IPS DF 6.9 (cell line): ENCODE measurements at places on chromosomes 2 and 18.

GRCh38 chr2:13474538-13474937 is 757.8 kb downstream of the TRIB2 start:
- DNase-seq = no peak

DNA sequence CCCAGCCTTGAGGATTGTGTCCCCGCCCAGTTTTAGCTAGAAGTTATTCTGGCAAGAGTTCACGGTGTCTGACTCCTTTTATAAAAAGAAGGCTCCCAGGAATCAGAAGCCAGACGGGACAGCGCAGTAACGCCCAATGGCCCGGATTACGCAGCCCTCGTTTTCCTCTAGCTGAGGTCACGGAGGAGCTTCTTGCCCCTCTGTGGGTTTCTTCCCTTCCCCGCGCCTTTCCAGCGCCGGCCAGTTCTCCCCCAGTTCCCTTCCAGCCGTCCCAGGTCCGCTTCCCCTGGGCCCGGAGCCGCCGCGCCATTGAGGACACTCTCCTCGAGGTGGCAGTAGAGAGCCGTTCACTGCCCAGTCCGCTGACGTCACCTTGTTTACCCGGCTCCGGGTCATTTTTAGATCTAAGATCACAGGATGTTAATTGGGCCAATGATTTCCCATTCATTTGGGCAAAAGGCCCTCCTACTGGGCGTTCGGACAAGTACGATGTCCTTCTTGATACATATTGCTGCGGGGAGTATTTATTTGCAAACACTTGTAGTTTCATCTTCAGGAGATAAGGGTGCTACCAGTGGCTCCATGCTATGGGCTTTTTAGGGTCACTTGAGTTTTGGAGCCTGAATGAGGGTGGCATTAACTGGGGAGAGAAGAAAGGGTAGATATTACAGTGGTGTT is 81.5 kb upstream of the PPM1B start:
- DNase-seq = peak; percentile 77

- DNase-seq = no peak
These were observed 872.7 kb downstream of the DCDC2C start for GRCh38 chr2:4576075-4576474.

- no peak for DNase-seq
These were observed 74.8 kb upstream of the PIEZO2 start for GRCh38 chr18:11224153-11224552.

DNA sequence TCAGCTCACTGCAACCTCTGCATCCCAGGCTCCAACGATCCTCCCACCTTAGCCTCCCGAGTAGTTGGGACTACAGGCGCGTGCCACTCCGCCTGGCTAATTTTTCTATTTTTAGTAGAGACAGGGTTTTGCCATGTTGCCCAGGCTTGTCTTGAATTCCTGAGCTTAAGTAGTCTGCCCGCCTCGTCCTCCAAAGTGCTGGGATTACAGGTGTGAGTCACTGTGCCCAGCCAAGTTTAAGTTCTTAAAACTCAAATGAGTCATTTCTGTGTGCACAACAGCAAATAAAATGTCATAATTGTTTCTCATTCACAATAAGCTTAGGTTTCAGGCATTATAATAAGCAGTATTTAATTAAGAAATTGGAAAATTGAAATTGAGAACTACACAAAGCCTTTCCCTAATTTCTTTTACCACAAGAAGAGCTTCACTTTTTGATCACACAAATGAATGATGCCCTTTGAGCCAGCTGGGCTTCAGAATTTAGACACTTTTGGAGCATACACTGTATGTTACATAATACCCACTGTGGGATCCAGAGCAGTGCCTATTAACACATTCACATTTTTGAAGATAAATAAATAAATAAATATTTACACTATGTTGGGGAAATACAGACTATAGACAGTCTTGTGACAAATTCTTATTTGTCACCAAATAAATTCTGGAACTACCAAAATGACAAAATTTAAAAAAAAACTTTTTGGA is 8.6 kb upstream of the ME2 start:
- DNase-seq = no peak

GRCh38 chr2:170218456-170218855 is 40.5 kb downstream of the MYO3B start:
- DNase-seq = no peak

GRCh38 chr2:30823452-30823851 is 16.2 kb upstream of the CAPN13 start:
- no peak for DNase-seq

DNA sequence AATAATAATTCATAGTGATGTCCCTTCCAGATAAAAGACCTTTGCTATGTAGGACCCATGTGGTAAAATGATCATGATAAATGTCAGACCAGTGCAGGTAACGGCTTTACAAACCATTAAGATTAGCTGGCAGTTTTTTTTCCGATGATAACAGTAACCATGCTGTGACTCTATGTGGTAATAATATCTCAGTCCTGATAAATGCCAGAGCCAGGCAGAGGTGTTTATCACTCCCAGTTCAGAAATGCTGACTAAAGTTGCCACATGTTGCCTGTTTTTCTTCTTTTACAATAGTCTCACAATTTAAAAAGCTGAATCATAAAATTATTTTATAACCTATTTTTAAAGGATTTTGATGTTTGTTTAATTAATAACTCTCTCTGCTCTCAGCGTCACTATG is 565.1 kb downstream of the ARHGAP15 start:
- DNase-seq = no peak

GRCh38 chr18:47526147-47526546 is 274.7 kb upstream of the SKOR2 start:
- no peak for DNase-seq

- DNase-seq = no peak
These were observed 2.2 kb upstream of the SLC40A1 start for GRCh38 chr2:189582809-189583192.

- DNase-seq = no peak
These were observed 124.6 kb downstream of the LRATD1 start for GRCh38 chr2:14756981-14757657.

DNA sequence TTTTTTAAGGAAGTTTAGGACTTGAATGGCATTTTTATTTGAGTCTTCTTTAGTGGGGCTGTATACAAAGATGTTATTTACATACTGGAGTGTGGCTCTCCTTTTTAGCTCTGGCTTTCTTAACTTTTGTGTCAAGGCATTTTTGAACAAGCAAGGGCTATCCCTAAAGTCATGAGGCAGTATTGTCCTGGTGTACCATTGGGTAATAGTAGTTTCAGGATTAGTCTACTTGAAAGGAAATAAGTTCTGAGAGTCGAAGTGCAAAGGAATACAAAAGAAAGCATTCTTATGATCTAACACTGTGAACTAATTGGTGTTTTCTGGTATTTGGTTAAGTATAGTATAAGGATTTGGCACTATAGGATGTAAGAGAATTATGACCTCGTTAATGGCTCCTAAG is 1.9 kb upstream of the CYP27A1 start:
- no peak for DNase-seq

GRCh38 chr2:62040926-62041325 is 135.5 kb downstream of the COMMD1 start:
- DNase-seq = no peak

- DNase-seq = no peak
These were observed 204.5 kb downstream of the ACKR3 start for GRCh38 chr2:236774171-236774570.

DNA sequence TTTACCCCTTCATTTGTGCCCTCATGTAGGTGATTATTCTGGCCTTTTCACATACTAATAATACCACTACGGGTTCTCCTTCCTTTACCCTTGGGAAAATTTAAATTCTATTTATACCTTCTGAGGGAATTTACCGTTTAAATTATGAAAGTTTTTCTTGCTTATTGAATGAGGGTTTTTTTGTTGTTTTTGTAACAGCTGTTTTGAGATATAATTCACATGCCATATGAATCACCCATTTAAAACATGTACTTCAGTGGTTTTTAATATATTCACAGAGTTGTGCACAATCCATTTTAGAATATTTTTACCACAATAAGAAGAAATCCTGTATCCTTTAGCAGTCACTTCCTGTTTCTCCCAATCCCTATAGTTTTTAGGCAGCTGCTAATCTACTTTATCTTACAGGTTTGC is 54.7 kb downstream of the EML4 start:
- DNase-seq = no peak

DNA sequence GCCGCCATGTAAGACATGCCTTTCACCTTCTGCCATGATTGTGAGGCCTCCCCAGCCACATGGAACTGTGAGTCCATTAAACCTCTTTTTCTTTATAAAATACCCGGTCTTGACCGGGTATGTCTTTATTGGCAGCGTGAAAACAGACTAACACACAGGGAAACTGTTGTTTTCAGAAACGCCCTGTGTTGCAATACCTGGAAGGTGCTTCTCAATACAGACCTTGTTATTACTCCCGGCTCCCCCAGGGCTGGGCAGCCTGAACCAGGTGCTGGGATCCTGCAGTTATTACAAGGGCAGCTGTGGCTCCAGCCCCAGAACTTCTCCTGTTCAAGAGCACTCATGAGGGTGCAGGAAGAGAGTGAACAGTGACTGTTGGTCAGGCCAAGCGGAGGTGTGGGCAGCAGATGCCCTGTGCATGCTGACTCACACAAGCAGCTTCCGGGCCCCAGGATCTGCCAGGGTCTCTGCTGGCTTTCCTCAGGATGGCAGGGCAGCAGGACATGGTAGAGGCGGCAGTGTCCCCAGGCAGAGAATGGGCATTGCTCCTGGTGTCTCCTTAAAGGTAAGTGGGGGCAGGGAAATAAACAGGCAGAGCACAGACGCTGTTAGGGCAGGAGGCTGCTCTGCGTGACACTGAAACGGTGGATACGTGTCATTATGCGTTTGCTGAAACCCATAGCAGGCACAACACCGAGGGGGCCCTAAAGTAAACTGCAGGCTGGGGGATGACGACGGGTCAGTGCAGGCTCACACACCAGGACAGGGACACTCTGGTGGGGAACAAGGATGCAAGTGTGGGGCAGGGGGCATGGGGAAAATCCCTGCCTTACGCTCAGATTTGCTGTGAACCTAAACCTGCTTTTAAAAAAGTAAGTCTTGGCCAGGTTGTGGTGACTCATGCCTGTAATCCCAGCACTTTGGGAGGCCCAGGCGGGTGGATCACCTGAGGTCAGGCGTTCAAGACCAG is 89.1 kb downstream of the NDUFA10 start:
- DNase-seq = no peak

GRCh38 chr2:33323957-33324356 is 152.5 kb upstream of the RASGRP3 start:
- DNase-seq = no peak

DNA sequence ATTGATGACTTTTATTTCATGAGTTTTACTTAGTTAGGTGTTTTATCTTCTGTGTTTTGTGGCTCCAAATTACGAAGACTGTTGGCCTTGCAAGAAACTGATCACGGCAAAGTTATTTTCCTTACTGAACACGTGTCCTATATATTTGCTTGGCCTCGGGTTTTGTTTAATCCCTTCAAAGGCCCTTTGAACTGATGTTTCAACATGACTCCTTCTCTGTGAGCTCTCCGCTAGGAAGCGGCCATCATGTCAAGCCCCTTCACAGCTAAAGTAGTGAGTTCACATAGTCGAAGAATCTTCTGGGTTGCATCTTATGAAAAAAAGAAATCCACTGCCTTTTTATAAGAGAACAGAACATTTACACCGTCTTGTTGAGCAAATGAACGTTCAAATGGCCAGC is 159.3 kb downstream of the GBX2 start:
- DNase-seq = no peak

GRCh38 chr18:63604791-63605567 is 17.8 kb downstream of the SERPINB13 start:
- DNase-seq = no peak

DNA sequence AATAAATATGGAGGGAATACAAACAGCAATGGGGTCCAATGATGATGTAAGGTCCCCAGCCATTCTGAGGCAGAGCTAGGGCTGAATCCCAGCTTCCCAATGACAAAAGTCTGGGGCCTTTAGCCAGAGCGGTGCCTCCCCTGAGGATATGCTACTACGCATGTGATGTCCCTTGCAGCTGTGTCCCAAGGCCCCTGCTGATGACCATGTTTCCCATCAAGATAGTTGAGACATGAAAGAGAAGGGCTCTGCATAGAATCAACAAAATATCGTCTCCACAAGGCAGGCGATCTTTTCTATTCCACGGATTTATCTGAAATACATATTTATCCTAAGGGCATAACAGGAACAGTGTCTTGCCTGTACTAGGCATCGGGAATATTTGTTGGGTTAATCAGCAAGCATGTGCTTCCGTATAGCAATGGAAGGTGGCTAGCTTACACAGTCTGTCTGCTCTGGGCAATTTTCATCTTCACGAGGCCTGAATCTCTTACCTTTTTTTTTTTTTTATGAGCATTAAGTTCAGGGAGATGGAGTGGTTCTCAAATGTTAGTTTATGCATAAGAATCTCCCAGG is 284.6 kb downstream of the CNTNAP5 start:
- no peak for DNase-seq

DNA sequence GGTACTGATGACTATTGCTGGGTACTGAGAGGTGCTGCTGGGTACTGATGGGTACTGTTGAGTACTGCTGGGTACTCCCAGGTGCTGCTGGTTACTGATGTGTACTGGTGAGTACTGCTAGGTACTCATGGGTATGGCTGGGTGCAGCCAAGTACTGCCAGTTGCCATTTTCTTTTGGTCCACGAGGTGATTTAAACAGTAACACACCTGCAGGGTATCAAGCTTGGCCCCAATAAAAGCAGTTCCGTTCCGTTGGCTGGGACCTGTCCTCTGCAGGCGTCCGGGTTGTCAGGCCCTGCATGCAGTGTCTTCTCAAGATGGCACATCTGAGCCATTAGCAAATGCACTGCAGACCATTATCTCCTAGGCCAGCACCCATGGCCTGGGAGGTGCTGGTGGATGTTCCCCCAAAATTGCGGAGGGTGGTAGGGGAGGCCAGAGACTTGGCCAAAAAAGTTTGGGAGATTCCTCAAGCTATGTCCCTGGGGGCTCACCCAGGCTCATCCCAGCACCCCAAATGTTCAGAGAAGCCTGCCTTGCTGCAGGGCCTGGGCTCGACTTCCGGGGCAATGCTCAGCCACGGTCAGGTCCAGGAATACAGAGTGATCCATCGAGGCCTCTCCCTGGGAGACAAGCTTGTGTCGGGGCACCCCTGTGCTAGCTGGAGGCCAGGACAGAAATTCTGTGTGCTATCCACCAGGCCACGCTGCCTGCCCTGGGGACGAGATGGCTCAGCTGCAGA is 165.2 kb downstream of the TWIST2 start:
- no peak for DNase-seq

- DNase-seq = no peak
These were observed 1322.1 kb upstream of the ZEB2 start for GRCh38 chr2:145841973-145842372.

DNA sequence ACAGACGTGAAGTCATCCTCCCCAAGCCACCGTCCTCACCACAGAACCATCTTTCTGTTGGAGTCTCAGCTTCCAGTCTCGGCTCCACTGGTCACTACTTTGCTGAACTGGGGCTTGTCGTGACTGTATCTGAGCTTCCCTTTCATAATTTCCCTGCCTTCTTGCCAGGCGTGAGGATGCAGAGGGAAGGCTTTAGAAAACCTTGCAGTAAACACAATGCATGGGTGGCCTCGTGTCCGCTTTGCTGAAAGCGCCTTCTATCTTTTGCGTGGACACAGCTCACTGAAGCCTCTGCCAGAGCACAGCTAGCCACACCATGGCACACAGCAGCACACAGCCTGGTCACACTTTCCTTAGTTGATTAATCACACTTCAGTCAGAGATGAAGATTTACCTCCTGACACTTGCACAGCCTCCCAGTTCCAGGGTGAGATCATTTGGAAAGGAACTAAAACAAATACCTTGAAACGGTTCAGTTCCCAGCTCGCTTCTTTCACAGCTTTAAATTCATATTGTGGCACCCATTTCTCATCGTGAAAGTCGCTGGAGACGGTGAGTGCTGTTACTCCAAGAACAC is 2.8 kb upstream of the GPR45 start:
- no peak for DNase-seq

GRCh38 chr2:85839461-85839860 is 49.3 kb downstream of the ST3GAL5 start:
- DNase-seq = no peak

GRCh38 chr18:72460210-72460680 is 83.9 kb downstream of the CBLN2 start:
- DNase-seq = no peak
